Stimulated activated CD4-positive, alpha-beta T cell treated with anti-CD3 and anti-CD28 coated beads, Interleukin-2, amount 100 ng/mL, for 24 hours (primary cell): ENCODE measurements at places on chromosomes 3 and 15.
A peak's percentile ranks its signal among the peaks of the same experiment; 100 is the strongest.

GRCh38 chr15:56959318-56959648 is 40.8 kb downstream of the TCF12 start:
- no peak for DNase-seq

DNA sequence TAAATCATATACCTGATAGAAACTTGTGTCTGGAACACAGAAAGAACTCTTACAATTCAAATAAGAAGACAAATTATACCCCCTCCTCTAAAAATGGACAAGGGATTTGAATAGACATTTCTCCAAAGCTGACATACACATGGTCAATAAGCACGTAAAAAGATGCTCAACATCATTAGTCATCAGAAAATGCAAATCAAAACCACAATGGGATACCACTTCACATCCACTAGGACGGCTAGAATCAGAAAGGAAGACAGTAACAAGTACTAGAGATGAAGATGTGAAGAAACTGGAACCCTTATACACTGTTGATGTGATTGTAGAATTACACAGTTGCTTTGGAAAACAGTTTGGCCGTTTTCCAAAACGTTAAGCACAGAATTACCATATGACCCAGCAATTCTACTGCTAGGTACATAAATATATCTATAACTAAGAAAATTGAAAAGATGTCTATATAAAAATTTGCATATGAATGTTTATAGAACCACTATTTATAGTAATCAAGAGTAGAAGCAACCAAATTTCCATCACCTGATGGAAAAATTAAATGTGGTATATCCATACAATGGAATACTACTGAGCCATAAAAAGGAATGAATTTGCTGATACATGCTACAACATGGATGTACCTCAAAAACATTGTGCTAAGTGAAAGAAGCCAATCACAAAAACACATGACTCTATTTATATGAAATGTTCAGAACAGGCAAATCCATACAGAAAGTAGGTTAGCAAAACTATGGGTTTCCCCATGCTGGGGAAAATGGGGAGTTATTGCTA is 60.8 kb downstream of the GREM1 start:
- DNase-seq, result no peak

DNA sequence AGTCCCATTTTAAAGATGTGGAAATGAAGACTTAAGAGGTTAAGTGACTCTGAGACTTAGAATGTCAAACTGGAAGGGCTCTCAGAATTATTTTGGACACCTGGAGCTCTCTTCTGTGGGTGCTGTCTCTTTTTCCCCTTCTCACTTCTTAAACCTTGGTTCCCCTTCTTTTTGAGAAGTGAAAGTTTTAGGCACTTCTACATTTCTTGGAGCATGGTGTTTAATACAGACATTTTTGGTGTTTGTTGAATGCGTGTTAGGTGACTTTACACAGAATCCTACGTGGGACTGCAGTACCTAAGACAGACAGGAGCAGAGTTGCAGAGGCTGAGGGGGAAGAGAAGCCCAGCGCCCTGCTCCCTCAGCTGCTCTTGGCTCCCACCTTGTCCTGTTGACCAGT is 133.3 kb downstream of the MDFIC2 start:
- DNase-seq, result no peak

DNA sequence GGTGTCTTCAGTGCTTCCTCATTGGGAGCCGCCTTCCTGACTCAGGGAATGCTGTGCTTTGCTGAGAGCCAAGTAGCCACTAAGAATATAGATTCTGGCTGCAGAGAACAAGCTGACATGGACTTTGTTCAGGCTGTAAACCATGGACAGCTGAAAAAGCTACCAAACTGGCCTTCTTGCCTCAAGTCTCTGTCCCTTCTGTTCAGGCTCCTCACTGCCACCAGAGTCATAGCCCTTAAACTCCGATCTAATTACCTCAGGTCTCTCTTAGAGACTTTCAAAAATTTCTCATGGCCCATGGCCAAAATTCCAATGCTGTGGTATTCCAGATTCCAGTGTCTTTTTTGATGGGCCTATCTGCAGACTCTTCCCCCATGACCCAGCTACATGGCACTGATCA is 19.4 kb upstream of the PTX3 start:
- no peak for DNase-seq

DNA sequence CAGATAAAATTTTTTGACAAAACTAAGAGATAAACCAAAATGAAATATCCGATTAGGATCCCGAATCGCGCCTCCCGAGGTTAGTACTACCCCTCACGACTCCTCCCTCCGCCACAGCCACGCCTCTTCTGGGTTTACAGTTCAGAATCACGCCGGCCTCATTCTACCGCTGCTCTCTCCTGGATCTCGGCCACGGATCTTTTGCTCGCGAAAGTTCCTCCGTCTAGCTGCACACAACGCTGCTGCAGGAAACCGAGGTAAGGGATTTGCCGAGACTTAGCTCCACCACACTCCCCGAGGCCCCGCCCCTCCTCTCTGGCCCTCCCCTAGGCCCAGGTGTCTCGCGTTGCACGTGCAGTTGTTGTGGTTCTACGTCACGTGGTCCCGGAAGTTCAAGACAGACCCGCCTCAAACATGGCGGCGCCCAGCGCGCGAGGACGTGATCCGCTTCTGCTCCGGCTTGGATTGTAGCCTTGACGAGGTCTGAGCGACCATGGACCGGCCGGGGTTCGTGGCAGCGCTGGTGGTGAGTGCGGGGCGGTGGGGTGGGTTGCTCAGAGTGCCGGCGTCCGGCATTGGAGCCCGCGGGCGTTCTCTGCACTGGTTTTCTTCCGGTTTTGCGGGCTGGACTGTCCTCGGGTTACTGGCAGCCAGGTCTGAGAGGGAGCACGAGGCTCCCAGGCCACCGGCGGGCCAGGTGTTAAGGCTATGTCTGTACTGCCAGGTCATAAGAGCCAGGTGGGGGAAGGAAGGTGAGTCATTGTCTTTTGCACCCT is at the start of gene SLC25A26:
Gene SLC25A26, plus strand, starts transcription at position 400 of the 776 bp plus-strand sequence. Its CDS starts 94 bp downstream, at position 494.
- DNase-seq, result peak; percentile 96

DNA sequence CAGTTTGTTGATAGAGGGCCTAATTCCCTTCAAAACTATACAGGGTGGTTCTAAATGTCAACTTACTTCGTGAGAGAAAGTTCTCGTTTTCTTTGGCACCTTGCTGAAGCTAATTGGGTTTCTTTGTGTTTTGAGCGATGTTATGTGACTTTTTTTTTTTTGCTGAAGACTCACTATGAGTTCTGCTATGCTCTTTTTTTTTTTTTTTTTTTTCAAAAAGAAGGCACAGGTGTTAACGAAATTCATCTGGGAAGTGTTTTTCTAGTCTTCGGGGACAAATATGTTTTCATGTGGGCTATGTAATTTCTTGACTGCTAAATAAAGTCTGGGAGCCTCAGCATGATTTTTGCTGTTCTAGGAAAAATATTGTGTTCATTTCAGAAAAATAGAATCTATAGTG is 81.5 kb downstream of the PEX5L start:
- no peak for DNase-seq

GRCh38 chr3:132229641-132230040 is 87.6 kb upstream of the ACP3 start:
- no peak for DNase-seq

- DNase-seq, result no peak
These were observed 13.9 kb upstream of the SYNM start for GRCh38 chr15:99090938-99091337.

DNA sequence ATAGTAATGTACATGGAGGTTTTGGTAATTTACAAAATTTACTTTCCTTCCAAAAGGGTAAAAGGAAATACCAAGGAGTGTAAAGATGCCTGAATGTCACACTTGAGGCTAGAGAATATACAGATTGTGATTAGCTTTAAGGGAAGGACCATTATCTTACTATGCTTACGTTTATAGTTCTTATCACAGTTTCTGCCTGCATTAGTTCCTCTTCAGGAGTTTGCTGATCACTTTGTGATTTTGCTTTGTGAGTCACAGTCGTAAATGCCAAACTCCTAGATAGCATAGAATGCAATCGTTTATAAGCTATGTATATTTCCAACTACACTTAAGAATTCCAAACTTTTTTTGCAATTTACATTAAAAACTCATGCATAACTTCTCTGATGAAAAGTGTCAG is 1034.6 kb downstream of the DIPK2A start:
- DNase-seq, result no peak

GRCh38 chr3:147449669-147450068 is 40.5 kb downstream of the ZIC1 start:
- DNase-seq, result no peak

DNA sequence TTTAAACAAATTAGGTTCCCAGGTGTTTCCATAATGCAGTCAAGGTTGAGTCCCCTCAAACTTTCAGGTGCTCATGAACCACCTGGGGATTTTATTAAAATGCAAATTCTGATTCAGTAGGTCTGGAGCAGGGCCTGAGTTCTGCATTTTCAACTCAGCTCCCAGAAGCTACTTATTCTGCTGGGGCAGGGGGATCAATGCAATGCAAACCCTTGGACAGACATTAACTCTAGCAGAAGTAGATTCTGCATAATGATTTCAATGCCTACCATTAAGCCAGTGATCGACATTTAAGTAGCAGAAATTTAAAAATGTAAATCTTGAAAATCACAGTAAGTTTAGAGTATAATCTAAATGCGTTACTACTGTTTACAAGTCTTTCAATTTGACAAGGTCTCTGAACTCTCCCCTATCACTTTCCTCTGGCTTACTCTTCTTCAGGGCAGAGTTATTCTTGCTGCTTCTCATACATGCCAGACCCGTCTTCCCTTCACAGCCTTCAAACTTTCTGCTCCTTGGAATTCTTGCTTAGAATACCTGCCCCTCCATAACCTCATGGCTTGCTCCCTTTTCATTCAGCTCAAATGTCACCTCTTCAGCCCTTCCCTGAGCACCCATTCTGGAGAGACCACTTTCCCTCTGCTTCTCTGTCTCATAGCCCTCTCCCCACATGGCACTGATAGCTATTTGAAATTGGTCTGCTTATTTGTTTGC is 19.3 kb upstream of the DPPA4 start:
- DNase-seq, result no peak

DNA sequence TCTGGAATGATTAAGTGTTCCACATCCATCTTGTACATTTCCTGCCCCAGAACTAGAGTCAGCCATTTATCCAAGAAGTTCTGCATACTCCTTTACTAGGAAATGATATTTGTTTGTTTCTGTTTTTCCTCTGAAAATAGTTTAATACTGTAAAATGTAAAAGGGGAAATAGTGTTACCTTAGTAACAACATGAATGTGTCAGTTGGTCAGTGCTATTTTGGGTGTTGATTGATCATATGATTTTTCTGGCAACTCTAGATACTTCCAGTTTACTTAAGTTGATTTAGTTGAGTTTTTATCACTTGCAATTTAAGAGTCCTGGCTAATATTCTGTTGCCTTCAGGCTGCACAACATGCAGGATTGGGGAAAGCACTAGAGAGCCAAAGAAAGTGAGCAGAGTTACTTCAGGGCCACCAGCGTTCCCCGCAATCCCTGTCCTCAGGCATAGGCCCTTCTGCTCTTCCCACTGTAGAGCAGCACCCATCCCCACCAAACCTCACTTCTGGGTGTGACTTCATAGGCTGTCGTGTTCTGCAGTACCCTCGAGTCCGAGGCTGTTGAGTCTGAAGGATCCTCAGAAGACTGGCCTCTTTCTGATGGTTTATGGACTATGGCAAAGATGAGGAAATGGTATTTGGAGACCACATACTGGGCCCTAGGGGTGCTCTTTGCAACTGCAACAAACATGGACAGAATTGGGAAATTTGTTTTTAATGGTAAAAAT is 69.0 kb downstream of the CHD2 start:
- no peak for DNase-seq

DNA sequence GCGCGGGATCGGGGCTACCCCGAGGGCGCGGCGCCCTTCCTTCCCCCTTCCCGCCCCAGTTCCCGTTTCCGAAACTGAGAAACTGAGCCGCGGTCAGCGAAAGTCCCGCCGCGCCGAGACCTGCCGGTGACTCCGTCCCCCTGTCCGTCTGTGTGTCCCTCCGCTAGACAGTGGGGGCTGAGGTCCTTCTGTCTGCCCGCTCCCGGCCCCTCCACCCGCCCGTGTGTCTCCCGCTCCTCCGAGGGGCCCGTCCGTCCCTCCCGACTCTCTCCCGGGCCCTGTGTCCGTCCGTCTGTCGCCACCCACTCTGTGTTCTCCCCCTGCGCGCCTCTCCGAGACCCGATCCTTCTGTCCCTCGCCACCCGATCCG is 426 bp downstream of the PRKCD start:
- DNase-seq, result peak; percentile 22

DNA sequence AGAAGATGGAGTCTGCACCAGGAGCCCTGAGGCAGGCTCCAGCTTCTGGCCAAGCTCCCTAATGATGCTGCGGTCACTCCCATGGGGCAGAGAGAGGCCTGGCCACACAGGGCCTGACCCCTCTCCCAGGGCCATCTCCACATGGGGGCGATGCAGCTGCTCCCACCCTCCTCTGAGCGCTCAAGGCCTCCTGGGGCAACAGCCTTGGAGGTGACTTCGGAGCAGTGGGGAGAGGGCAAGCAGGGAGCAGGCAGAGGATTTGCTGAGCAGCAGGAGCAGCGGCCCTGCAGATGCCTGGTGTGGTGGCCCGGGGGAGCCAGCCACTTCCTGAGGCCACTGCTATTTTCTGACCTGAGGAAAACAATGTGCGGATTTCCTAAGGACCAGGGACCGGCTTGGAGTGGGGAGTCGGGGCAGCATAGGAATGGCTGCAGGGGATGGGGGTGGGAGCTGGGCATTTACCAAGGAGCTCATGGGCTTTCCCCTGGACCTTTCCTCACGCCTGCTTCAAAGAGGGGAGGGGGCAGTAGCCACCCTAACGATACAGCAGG is 81.6 kb upstream of the RPL32 start:
- no peak for DNase-seq

DNA sequence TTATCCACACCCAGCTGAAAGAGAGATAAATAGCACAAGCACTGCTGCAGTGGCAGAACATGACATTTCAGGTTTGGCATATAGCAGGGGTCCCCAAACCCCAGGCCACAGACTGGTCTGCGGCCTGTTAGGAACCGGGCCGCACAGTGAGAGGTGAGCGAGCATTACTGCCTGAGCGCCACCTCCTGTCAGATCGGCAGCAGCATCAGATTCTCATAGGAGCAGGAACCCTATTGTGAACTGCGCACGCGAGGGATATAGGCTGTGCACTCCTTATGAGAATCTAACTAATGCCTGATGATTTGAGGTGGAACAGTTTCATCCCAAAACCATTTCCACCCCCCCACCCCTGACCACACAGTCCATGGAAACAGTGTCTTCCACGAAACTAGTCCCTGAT is 54.6 kb downstream of the CCR4 start:
- DNase-seq, result no peak

- DNase-seq, result no peak
These were observed 59.2 kb downstream of the RFX7 start for GRCh38 chr15:56184516-56184915.

DNA sequence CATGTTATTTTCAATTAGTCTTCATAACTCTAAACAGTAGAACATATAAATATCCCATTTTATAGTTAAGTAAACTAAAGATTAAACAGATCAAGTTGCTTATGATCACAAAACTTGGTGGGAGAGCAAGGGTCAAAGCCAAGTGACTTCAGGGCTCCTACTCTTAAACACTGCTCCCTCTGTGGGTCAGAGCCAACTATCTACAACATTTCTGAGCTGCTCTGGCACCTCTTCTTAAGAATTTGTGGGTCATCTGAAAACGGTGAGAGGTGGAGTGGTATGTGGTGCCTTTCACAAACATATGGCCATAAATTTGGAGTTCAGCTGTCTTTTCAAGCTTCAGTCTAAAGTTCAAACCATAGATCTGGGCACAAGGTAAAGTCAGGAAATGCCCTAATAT is 10.9 kb downstream of the ATG3 start:
- no peak for DNase-seq
